ENCODE measurements at places on chromosomes 2 and 18. TPM values are rescaled to one million over a fixed set of nuclear protein-coding genes. Genes with fewer than 3 reads are reported as not detected.

GRCh38 chr2:74675090-74675489, 21.0 kb downstream of the SEMA4F start:
- peaks cover 4% of the 10 kb centered on the region for H3K36me3 ChIP-seq
- peak; percentile 67 for DNase-seq

The RAB6C gene
- 0.22 TPM for total RNA-seq

GRCh38 chr18:46055838-46056230, 16.2 kb downstream of the PSTPIP2 start:
- DNase-seq, result no peak
- no peaks in the 10 kb centered on the region for H3K4me1 ChIP-seq
- H3K36me3 ChIP-seq, result no peaks in the 10 kb centered on the region

- no peaks in the 10 kb centered on the region for H3K27me3 ChIP-seq
- H3K4me3 ChIP-seq, result no peak overlapping the region
- no peaks in the 10 kb centered on the region for H3K36me3 ChIP-seq
- no peak overlapping the region for H3K27ac ChIP-seq
- H3K4me1 ChIP-seq, result peaks cover 4% of the 10 kb centered on the region
These were observed 8.0 kb downstream of the ALLC start for GRCh38 chr2:3665886-3666612.

GRCh38 chr18:67510831-67511230, 5.7 kb downstream of the DSEL start:
- H3K27me3 ChIP-seq, result no peaks in the 10 kb centered on the region
- no peak for DNase-seq
- H3K4me1 ChIP-seq, result no peaks in the 10 kb centered on the region
- H3K4me3 ChIP-seq, result no peak overlapping the region
- H3K27ac ChIP-seq, result no peak overlapping the region
- peaks cover 27% of the 10 kb centered on the region for H3K36me3 ChIP-seq

The SPC25 gene
- 22.4 TPM for total RNA-seq

DNA sequence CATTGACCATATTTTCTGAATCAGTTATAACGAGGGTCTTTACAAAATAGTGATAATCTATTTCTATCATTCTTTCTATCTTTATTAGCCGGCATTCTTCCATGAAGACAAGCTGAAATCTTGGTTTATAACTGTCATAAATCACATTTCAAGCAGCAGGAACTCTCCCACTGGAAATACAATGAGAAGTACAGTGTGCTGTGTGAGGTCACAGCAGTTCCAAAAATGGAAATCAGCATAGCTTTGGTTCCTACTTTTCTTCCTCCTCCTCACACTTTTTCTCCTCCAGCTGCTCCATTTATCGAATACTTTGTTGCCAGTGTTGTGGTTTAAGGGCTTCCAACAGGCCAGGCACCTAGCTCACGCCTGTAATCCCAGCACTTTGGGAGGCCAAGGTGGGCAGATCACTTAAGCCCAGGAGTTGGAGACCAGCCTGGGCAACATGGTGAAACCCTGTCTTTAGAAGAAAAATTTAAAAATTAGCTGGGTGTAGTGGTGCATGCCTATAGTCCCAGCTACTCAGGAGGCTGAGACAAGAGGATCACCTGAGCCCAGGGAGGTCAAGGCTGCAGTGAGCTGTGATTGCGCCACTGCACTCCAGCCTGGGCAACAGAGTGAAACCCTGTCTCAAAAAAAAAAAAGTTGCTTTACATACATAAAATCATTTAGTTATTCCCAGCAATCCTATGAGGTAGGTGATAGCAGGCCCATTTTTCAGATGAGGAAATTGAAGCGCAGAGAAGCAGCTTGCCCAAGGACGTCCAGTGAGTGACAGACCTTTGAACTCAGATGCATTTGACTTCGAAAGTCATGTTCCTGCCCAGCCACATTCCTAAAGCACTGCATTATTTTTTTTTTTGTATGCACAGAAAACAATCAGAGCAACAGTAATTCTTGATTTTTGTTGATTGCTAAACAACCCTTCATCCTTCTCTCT, 34.0 kb upstream of the GPR55 start:
- H3K27ac ChIP-seq, result no peak overlapping the region
- DNase-seq, result no peak
- H3K4me3 ChIP-seq, result peak overlapping the region; percentile 61
- H3K36me3 ChIP-seq, result no peaks in the 10 kb centered on the region

DNA sequence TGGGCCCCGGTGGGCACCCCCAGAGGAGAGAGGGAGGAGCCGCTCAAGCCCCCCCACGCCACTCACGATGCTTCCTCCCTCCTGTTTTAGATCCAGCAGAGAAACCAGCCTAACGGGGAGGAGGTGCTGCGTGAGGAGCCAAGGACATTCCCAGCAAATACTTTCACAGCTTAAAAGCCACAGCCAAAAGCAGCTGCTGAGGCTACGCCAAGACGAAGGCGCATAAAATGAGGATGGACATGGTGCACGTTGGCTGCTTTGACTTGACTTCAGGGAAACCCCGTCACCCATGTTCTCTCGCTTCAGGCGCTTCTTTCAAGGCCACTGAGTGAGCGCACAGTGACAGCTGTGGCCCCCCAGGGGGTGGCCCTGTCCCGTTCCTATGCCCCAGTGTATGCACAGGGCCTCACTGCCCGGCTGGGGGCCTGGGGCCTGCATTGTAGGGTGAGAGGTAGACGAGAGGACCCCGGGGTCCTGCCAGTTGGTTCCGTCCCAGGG, 72.1 kb upstream of the PXDN start:
- no peaks in the 10 kb centered on the region for H3K36me3 ChIP-seq
- no peak overlapping the region for H3K4me3 ChIP-seq
- no peaks in the 10 kb centered on the region for H3K27me3 ChIP-seq
- no peak for DNase-seq

DNA sequence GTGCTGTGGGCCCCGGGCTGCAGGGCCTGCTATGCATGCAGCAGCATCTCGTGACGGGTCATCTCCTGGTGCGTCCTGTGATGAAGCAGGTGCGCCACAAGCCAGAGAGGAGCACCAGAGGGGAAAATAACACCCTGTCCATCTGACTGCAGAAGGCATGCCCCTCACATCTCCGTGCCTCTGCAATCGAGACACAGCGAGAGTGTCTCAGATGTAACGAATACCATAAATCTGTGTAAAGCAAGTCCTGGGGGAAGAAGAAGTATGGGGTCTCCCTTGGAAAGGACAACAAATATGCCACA, 137.5 kb downstream of the PTGR3 start:
- no peak overlapping the region for H3K27ac ChIP-seq
- no peaks in the 10 kb centered on the region for H3K36me3 ChIP-seq
- no peaks in the 10 kb centered on the region for H3K27me3 ChIP-seq
- peak; percentile 46 for DNase-seq
- no peaks in the 10 kb centered on the region for H3K4me1 ChIP-seq

DNA sequence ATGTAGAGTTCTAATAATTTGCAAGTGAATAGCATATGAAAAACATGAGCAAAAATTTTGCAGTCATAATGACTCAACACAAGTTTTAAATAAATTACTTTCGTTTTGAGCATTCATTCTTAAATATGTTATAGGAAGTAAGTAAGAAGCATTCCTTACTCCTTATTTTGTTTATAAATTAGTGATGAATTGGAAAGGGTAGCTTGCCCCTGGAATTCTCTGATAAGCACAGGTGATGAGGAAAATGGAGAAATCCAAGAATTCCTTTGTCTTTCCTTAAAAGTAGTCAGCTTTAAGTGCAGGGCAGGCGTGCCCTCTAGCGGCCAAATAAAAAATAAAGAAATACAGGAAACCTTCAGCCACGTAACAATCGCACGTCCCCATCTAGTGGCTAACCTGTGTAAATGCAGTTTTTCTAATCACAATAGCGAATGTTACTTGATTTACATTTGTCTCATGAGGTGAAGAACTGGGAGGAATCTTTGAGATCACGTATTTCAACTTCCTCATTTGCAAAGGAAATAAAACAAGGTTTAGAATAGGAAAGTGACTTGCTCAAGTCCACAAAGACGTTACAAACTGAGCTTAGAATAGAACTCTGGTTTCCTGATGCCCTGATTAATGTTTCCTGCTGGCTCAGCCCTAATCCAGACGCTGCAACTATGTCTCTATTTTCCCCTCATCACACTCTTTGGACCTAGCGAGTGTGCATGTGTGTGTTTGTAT, 47.2 kb upstream of the ZNG1B start:
- DNase-seq, result peak; percentile 88
- H3K4me3 ChIP-seq, result no peak overlapping the region
- no peaks in the 10 kb centered on the region for H3K27me3 ChIP-seq
- no peaks in the 10 kb centered on the region for H3K4me1 ChIP-seq

- H3K4me1 ChIP-seq, result no peaks in the 10 kb centered on the region
- no peaks in the 10 kb centered on the region for H3K36me3 ChIP-seq
- H3K27me3 ChIP-seq, result peaks cover 25% of the 10 kb centered on the region
- no peak overlapping the region for H3K27ac ChIP-seq
- DNase-seq, result peak; percentile 75
These were observed 778 bp downstream of the MFSD2B start for GRCh38 chr2:24010477-24011249.

The HES6 gene
- 19.1 TPM for total RNA-seq

The LOXL3 gene
- total RNA-seq, result 8.0 TPM

GRCh38 chr2:163347982-163348856, 387.6 kb downstream of the FIGN start:
- no peaks in the 10 kb centered on the region for H3K36me3 ChIP-seq
- H3K27ac ChIP-seq, result peak overlapping the region; percentile 87
- H3K27me3 ChIP-seq, result no peaks in the 10 kb centered on the region
- peak overlapping the region; percentile 72 for H3K4me3 ChIP-seq

All from endodermal cell (in vitro differentiated cells).